ENCODE measurements at places on chromosomes 4 and X.

DNA sequence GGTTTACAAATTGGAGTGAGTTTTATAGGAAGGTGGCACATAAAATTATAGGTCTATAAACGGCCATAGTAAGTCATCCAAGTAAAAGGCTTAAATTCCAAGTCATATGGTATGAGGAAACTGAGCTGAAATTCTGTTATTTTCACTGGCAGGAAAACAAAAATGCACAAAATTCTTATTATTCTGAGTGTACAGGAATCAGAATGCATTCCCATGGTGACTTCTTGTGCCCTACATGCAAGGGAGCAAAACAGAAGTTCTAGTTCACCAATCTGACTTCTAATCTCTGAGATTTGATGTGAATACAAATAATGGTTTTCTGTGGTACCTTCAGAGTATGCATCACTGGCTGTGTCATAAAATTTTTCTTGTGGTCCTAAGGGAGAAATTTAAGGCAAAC lies 102.9 kb downstream of the CLCN4 start:
- no peak for DNase-seq

DNA sequence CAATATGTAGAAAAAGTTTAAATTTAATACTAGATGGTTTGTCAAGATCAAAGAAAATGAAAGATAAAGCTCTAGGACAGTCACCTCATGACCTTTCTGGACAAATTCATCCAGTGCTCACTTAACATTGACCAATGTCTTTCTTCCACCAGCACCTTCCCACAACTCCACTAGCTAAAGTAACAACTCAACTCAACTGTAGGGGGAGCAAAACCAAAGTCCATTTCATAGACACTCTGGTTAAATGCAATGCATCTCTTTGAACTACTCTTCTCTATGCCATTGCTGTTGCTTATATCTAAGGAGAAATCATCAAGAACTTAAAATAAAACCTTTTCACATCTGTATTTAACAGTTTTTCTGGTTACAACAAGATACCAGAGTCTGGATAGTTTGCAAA lies 25.1 kb downstream of the UGT2B4 start:
- no peak for DNase-seq

- DNase-seq, result no peak
These were observed 403 bp downstream of the SGCB start for GRCh38 chr4:52037689-52038102.

DNA sequence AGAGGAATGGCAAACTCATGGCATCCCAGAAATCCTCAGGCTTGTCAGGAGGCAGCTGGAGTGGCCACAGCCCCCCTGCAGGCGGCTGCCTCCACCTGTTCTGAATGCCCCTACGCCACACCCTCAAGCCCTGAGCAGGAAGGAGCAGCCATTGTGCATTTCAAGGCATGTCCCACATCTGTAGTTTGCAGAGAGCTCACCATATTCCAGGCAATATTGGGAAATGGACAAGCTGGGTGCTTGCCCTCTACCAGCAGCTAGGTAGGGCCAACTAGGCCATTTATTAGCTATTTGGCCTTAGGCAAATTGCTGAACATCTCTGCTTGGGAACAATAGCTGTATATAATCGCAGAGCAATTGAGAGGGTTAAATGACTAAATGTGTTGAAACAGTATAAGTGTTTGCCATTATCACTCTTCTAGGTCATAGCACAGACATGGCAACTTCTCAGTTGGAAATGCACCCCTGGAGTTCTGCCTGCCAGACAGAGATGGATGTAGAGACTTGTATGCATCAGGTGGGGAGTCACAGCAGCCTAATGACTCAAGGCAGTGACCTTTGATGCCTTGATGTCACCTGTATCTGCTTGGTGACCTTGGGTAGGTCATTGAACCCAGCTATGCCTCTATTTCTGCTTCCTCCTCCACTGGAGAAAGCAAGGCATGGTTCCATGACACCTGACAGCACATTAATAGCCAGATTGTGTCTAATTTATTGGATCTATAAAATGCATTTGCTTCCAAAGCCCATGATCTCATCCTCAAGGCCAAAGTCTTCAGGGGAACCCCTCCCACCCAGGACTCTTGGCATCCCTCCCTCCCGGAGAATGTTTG lies 52.8 kb downstream of the FHDC1 start:
- no peak for DNase-seq

All from activated CD4-positive, CD25-positive, alpha-beta regulatory T cell (primary cell).